ENCODE measurements at places on chromosomes 2 and 18.

GRCh38 chr2:62231541-62231940 lies 35.6 kb downstream of the B3GNT2 start:
- no peak for DNase-seq

DNA sequence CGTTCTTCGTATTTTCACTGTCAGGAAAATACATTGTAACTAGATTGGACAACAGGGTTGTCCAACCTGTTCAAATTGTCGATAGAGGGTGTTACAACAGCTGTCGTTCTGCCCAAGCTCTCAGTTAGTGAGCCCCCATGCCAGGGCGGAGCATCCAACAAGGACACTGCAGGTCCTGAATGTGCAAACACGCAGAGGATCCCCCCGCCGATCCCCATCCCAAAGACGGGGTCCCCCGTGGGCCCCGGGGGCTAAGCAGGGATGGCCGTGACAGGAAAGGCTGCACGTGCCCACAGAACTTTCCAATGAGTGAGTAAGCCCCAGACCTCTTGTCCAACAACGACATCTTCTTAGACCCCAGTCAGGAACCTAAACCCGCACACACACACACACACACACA lies 140.8 kb downstream of the PXDN start:
- DNase-seq = no peak

- no peak for DNase-seq
These were observed 18.7 kb upstream of the DHRS9 start for GRCh38 chr2:169050476-169051240.

DNA sequence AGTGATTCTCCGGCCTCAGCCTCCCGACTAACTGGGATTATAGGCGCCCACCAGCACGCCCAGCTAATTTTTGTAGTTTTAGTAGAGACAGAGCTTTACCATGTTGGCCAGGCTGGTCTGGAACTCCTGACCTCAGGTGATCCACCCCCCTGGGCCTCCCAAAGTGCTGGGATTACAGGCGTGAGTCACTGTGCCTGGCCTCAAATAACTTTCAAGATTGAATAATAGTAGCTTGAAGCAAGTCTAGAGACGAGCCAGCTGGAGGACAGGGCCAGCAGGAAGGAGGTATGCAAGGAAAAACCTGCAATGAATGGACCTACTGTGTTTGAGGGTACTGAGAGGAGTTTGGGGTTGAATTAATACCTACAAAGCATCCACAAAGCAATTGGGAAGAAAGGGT lies 87.5 kb downstream of the MSH2 start:
- no peak for DNase-seq

GRCh38 chr18:35949903-35950627 lies 22.4 kb upstream of the RMP24 start:
- DNase-seq = peak; percentile 14

DNA sequence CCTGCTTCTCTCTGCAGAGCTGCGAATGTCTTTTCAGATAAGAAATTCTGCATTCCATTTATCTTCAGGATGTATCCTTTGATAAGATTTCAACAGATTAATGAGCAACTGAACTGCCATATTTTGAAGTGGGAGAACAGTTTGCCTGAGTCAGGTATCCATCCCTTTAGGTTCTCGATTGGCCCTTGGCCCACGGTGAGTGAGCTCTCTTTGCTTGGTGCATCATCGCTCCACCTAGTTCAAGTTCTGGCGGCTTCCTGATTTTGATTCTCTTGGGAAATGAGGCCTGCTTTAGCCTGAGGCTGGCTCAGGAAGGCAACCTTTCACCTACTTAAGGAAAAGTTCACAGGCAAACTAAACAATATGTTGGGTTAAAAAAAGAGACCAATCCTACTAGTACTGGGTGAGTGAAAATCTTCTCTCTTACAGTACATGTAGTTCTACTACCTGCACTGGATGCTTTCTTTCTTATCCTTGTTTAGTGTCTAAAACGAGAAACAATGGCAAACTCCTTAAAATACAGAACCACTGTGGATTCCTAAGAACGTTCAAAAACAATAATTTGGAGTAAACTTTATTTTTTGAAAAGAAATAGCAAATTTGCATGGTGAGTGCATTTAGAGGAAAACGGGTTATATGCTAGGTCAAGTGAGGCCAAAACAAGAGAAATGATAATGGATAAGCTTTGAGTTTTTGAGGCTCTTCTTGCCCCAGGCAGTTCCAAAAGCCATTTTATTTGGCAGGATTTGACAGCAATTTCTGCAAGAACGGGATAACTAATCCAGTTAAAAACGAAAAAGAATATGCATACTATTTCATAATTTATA lies 837 bp upstream of the ACSL3 start:
- DNase-seq = no peak

DNA sequence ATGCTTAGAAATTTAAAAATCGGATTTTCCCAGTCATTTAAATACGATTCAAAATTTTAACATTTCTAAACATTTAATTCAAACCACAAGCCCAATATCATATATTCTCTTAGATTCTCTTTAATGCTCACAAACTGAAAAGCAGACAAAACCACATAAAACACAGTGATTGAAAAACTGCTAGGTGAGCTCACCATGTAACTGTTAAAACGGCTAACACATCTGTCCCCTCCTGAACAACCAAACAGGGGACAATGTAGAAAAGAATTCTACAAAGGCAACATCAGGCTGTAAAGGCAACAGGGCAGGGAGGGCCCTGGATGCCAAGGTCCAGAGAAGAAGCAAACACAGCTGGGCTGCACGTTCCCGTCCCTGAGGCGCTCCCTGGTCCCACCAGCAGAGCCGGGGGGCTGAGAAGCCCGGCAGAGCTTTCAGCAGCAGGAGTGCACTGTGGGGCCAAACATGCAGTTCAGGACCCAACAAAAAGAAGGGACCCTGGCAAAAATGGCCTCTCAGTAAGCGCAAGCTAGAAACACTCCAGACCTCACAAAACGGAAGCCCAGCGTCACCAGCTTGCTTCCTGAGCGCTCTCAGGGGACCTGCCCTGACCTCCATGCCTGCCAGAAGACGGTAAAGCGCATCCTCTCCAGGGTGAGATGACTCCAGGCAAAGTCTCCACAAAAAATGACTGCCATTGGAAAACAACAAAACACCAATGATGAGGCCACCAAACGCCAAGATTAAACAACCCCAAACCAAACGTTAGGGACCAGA lies 40.5 kb downstream of the NDUFA10 start:
- DNase-seq = no peak

- no peak for DNase-seq
These were observed 24.8 kb upstream of the STAT1 start for GRCh38 chr2:191038741-191039140.

DNA sequence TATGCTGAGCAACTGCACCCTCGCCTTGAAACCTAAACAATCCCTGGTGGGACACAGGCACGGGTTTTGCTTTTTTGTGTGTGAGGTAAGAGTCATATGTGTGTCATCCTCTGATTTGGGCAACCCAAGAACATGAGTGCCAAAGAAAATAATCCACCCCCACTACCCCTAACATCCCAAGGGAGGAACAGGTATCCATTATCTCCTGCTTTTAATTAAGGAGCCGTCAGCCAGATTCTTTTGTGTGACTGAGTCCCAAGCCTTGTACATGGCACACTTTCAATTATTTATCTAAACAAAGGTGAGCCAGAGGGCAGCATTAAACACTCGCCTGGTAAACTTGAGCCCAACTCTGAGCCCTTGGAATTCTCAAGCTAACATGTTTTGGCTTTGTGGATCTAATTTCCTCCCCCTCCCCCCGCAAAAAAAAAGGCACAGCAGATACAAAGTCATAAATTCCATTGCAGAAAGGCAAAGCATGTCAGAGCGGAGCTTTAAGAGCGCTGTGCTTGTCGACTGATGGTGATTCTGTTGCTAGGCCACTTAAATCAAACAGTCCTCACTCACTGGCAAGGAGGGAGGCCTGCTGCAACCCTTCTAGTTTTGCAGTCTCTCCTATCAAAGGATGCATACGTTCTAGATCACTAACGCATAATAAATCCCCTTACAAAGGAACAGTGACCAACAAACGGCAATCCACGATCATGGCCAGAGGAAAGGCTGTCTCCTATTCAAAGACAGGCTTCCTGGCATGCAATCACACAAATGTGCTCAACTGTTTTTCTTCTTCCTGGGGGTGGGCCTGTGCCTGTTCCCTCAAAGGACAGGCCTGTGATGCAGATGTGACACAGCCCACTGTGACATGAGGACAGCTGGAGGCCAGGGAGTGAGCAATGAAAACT lies 143.5 kb upstream of the LMAN1 start:
- no peak for DNase-seq

DNA sequence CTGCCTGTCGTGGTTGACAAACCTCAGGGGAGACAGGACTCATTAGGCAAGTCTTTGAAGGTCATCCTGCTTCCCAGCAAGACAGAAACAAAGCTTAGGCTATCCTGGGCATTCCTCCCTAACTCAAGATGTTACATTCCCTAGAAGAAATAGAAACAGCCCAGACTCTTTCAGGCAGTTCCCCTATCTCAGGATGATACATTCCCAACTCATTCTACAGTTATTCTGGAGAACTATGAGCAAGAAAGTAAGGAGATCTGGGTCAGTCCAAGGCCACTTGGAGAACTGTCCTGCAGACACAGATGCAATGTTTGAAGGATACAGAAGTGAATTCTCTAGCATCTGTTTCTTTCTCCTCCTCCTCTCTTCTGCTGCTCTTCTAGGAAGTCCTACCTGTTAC lies 220.1 kb upstream of the NCKAP5 start:
- no peak for DNase-seq

DNA sequence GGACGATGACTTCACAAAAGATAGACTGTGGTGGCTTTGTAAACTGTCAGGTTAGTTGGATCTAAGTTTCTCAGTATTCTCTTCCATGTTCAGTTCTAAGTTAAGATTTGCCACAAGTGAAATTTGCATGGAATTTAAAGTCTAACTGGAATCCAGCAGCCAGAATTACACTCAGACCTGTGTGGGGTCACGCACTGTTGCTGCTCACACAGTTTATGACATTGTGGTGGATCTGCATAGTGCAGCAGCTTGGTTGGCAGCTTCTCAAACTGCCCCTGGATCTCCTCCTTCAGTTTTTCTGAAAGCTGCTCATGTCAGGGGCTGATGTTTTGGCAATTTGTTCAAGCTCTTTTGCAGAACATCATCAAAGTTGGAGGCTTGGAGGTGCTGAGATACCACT lies 228.1 kb upstream of the KCNJ3 start:
- no peak for DNase-seq

DNA sequence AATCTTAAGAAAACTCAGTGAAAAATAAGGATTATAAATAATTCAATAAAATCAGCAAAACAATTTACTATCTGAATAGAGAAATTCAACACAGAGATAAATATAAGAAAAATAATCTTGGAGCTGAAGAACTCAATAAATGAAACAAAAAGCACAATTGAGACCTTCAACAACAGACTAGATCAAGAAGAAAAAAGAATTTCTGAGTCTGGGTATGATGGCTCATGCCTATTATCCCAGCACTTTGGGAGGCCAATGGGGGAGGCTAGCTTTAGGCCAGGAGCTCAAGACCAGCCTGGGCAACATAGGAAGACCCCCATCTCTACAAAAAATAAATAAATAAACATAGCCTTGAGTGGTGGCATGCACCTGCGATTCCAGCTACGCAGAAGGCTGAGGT lies 1295.7 kb upstream of the NRXN1 start:
- DNase-seq = no peak

DNA sequence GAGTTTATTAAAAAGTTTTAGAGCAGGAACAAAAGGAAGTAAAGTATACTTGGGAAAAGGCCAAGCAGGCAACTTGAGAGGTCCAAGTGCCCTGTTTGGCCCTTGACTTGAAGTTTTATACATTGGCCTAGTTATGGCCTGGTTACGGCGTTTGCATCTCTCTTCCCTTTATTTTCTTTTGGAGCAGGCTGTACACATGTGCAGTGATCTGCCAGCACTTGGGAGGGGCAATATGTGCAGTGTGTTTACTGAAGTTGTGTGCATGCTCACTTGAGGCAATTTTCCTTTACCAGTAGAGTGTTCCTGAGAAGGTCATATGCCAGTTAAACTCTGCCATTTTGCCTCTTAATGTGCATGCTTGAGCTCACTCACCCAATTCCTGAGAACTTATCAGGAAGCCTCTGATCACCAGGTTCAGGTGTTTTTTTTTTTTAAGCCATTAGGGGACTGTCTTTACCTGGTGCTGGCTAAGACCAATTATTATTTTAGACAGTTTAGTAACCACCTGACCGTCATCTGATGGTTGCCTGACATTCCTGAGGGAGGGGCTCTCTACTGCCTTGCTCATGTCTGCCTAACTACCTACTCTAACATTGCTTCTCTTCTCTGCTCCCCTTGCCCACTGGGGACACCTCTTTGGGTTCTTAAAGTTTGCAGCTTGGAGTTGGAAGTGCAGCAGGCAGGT lies 48.0 kb downstream of the SCN2A start:
- no peak for DNase-seq

DNA sequence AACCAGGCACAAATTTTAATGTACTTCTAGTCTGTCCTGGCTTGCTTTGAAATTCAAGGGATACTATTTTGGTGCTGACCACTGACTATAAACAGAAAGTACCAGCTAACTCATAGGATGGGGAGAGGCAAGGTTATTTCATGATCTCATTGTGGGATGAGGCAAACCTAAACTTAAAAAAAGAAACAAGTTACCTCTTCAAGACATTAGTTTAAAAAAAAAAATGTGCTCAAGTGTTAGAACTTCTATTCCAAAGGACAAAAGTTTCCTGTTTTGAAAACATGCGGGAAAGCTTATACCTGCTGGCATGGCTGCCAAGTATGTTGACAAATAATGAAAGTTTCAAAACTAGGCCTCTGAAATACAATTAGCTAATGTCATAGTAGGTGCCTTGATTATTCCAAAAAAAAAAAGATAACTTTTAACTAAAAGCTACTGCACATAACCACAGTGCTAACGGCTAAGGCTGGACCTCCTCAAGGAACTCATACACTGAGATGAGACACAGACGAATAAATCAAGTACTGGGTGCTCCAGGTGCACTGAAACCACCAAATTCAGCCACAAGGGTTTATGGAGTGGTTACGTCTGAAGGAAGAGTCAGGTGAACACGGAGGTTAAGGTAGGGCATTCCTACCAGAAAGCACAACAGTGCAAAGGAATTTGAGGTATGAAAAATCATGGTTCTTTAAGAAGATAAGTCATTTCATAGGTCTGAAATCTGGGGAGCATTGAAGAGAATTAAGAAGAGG lies 38.1 kb downstream of the TMEM131 start:
- DNase-seq = no peak

GRCh38 chr18:24799176-24799575 lies 338.7 kb downstream of the HRH4 start:
- DNase-seq = no peak

GRCh38 chr2:166786707-166787106 lies 101.6 kb upstream of the XIRP2 start:
- no peak for DNase-seq

DNA sequence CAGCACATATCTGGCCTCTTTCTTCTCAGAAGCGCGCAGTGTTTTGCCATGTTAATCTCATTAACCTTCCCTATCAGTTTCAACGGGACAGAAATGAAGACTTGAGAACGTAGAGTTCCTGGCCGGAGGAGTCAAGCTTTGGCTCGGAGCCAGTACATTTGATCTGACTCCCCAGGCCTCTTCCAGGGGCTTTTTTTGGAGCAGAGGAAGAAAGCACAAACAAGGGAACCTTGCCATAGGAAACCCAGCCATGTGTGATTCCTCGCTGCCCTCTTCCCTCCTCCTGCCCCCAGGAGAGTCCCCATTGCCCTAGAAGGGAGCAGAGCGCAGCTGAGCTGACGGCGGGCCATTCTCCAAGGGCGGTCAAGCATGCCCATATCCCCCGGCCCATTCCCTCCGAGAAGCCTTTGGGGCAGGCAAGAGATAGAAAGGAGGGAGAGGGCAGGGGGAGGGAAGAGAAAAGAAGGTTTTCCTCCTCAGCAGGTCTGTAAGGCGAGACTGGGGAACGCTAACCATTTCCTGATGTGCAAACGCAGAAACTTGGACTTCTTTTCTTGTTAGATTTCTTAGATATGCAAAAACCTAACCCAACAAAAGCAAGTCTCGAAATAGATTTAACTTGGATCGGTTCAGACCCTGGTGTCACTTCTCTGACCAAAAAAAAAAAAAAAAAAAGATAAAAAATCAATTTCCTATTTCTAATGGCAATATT lies 63.7 kb upstream of the POU3F3 start:
- DNase-seq = no peak
